ENCODE measurements at places on chromosomes 7 and 10.
A peak's percentile ranks its signal among the peaks of the same experiment; 100 is the strongest.

GRCh38 chr7:75758491-75758890 lies 13.5 kb downstream of the CCL26 start:
- no peak for DNase-seq

- no peak for DNase-seq
Observed at GRCh38 chr10:77637532-77638320, at the start of gene KCNMA1. Gene KCNMA1, minus strand, starts transcription at chr10:77637808.

DNA sequence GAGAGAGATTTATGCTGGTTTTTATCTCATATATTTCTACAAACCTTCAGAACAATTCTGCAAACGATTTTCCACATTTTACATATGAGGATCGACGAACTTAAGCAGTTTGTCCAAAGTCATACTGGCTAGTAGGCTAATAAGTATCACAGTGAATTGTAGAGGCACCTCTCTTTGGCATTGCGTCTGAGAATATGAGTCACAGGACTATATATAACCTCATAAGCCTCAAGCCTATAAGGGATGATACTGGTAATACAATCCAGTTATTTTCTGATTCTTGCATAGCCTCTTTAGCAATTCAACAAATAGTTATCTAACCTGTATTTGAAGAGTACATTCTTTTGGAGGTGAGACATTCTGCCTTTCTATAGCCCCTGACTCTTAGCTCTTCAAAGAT lies 129.8 kb downstream of the GPR158 start:
- DNase-seq, result no peak

DNA sequence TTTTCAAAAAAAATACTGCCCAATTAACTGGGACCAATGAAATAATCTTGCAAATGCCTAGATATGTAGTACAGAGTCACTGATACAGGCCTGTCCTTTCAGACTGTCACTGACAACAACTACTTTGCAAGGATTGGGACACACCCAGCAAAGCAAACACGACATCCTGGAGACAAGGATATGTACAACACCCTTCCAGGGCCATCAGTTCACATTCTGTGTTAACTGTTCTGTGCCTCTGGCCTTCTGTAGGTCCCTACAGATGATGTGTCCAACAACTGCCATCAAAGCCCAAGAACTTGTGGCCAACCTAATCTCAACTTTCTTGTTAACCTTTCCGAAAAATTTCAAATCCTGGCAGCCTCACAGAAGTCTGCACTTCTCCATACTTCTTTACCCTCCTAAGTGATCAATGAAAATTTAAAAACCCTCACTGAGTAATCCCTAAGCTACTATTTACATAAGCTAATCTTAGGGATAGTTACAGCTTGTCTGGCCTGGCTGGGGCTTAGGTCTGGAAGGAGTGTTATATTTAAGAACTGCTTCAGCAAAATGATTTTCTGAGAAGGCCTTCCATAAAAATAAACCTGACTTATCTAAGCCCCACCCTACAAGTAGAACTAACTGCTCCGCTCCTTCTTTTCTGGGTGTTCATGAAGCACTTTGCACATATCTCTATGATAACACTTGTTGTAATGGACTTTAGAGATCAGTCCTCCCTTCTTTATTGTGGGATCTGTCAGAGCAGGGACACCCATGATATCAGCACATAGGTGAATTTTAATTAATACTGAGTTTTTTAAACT lies 21.0 kb downstream of the COBL start:
- DNase-seq, result peak; percentile 59

GRCh38 chr10:60574388-60574787 lies 184.7 kb upstream of the ANK3 start:
- DNase-seq, result no peak

- no peak for DNase-seq
Observed at GRCh38 chr10:129108378-129108777, 358.7 kb upstream of the MGMT start.

- no peak for DNase-seq
Observed at GRCh38 chr10:93678805-93679587, 23.4 kb downstream of the FRA10AC1 start.

DNA sequence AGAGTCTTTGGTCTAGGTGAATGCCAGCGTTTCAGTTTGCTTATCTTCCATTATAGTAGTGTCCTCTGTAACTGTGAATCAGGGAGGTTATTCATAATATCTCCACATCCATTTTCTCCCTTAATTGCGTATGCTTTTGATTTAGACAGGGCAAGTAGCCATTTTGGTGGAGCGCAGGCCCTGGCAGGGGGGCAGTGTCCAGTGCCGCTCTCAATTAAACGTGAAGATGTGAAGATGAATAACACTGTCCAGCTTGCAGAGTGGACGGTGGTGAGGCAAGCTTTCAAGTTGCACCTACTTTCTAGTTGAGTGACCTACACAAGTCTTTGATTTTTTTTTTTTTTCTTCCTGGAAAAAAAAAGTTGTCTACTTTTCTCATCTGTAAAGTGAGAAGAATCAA lies 4.5 kb downstream of the TSPAN14 start:
- no peak for DNase-seq

- peak; percentile 2 for DNase-seq
Observed at GRCh38 chr10:61835069-61835945, 66.2 kb upstream of the ARID5B start.

DNA sequence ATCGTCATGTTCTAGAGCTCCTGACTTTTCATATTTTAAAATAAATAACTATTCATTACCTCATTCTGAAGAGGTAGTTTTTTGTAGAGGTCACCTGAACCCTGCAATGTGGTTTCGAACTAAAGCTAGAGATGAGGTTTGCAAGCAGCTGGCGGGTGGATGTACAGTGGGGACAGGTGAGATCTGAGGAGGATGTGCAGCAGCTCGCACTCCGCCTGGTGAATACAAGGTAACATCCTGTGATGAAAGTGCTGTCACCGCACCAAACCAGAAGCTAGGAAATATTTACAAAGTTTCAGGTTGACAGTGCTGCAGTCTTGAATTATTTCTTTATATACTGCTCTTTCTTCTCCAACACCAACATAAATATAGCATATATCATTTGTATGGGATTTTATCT lies 26.5 kb downstream of the NDUFB2 start:
- DNase-seq, result no peak

DNA sequence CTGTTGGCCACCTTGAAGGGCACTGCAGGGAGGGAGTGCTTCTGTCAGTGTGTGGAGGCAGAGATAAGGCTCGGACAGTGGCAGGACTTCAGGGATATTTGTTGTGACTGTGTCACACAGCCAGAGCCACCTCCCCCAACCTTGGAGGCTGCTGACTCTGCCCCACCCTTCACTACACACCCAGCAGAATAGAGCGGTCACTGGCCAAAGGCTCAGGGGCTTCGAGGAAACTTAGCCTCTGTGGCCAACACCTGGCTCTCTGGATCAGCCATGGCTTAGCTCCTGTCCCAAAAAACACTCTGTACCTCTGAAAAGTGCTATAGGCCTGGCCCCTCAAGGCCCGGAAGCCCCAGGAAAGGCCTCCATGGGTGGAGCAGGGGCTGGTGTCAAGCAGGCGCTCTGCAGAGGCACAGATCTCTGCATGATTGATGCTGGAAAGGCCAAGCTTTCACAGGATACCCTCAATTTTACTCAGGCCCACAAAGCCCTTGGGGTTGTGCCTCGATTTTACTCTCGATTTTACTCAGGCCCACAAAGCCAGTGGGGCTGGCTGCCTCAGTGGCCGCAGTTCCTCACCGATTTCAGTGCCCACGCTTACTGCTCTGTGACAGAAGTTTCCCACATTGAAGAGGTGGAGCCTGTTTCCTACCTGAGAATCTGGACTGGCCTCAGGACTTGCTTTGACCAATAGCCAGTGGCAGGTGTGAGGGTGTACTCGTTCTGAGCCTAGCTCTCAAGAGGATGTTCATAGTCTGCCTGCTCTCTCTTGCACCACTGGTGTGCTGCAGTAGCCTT lies 113.2 kb upstream of the GPR26 start:
- DNase-seq, result no peak

GRCh38 chr7:114086537-114086913 lies 167.7 kb upstream of the PPP1R3A start:
- peak; percentile 34 for DNase-seq

GRCh38 chr10:8137726-8138125 lies 83.2 kb downstream of the GATA3 start:
- no peak for DNase-seq

GRCh38 chr7:157027568-157028198 lies 17.2 kb upstream of the MNX1 start:
- DNase-seq, result peak; percentile 89

GRCh38 chr10:124626759-124627380 lies 117.3 kb downstream of the FAM53B start:
- no peak for DNase-seq

DNA sequence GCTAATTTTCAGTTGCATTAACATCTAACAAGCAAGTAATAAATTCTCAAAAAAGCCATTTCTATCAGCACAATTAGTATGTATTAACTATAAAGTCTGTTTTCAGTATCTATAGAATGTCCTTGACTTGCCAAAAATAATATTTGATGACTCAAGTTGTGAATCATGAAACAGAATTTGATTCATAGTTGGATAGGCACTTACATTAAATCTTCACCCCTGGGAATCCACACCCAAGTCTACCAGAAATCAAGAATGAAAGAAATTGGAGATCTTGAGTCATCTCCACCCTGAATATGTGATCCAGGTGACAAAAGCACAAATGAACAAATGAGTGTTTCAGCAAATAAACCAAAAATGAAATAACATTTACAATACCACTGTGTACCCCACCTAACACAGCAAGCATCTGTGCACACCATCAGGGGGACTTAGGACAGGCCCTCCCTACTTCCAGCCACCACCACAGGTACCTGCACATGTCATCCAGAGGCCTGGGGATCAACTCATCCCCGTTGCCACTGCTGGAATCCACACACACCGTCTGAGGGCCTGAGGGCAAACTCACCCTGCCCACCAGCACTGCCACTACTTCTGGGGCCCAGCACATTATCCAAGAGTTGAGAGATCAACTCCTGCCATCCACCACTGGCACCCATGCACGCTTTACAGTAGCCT lies 160.1 kb downstream of the MTERF1 start:
- no peak for DNase-seq

DNA sequence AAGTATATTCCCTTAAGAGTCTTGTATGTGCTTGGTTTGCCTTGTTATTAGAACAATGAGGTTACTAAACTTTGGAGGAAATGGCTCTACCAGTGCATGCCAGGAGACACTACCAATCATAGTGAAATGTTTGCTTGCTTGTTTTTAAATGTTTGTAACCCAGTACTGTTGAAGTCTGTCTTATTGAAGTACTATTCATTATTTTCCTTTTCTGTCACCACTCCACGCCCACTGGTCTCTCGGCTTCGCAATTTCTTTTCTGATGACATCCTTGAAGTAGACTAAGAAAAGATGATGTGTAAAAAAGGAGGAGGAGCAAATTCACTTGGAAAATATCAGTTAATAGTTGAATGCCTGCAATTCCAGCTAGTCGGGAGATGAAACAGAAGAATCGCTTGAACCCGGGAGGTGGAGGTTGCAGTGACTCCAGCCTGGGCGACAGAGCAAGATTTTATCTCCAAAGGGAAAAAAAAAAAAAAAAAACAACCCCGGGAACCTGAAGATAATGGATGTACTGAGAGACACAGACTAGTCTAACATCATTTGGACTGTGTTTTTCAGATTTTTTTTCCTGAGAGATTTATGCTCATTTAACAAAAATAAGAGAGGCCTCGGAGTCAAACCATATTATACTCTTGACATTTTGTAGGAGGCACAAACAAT lies 959.4 kb downstream of the PCDH15 start:
- DNase-seq, result no peak

DNA sequence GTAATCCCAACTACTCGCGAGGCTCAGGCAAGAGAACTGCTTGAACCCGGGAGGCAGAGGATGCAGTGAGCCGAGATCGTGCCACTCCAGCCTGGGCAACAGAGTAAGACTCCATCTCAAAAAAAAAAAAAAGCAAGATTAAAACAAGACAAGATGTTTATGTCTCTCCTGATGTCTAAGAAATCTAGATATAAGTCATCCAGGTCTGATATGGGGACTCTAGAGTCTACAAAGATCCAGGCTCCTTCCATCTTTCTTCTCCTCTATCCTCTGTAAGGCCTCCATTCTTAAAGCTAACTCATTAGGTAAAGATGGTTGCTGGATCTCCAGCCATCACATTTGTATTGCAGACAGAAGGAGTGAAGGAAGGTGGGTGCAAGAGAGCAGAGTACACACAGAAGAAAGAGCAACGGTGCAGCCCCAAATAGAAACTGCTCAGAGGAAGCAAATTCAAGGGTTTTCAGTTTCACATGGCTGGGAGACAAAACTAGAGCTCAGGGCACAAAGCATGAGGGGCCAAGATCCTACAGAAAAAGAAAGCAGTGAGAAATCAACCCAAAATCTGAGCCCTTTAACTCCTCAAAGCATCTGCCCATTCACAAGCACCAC lies 57.6 kb downstream of the USP6NL start:
- DNase-seq, result no peak

DNA sequence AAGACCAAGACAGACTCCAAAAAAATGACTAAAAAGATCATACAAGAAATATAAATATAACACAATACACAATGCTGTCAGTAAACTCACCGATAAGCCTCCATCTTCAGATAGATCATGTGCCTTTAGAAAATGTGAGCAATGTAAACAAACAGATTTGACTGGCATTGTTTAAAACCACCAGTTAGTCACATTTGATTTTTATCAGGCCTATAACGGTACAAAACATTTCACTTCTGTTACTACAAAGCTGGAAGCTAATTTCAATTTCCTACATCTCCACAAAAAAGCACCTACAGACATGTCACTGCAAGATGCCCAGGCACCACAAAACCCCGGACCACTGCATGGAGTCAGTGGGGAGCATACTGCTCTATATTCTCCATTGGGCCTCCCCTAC lies 18.9 kb downstream of the SGMS1 start:
- no peak for DNase-seq

DNA sequence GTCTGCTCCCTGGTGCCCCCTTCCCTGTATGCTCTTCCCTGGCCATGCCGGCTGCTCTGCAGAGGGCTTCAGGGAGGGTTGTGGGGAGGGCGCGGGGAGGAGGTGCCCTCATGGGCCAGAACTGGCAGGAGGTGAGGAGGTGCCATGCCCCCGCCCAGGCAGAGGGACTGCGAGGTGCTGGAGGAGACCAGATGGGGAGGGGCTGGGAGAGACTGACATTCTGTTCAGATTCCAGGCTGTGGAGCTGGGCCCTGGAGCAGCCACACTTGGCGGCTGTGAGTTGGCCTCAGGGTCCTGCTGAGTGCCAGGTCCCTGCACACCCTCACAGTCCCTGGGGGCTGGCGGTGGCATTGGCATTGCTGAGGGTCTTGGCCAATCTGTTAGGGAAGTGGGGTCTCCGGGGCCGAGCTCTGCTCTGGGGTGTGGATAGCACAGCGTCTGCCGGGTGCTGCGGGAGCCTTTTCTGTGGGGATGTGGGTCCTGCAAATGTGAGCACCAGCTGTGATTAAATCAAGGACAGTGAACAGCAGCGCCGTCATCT lies 25.4 kb downstream of the INPP5A start:
- no peak for DNase-seq

- no peak for DNase-seq
Observed at GRCh38 chr7:71329030-71329660, 197.2 kb downstream of the GALNT17 start.

DNA sequence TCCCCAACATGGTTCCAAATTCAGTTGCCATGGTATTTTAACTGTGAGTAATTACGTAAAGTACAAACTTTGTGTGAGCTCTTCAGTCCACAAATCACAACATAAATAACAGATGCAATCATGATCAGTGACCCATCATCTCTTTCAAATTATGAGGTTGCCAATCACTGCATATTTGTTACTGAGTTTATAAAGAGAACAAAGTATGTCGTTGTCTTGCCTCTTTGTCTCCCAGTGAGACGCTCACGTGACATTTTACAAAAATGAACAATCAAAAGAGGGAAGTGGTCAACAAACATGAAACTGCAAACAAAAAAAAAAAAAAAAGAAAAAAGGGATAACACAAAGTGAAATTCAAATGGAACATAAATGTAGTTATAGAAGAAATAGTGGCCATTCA lies 122.7 kb upstream of the PDSS1 start:
- DNase-seq, result no peak

All from NCI-H748 treated with DMSO at 0.1 percent for 48 hours (cell line).